ENCODE measurements at places on chromosomes 4 and X.
A peak's percentile ranks its signal among the peaks of the same experiment; 100 is the strongest.

DNA sequence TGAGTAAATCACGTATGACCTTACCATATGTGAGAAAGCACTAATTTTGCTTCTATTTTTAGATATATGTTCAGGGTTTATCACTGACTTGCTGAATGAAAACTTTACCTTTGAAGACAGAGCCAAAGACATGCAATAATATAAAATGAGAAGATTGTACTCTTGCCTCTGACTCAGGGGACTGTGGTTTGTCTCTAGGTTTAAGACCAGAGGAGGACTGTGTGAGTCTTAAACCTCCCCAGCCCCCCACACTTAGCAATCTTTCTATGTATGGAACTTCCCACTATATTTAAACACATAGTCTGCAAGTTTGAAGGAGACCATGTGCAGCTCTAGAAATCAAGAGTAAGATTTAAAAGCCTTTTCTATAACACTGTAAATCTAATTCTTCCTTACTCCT lies 368.7 kb upstream of the FAM241A start:
- no peak for DNase-seq

DNA sequence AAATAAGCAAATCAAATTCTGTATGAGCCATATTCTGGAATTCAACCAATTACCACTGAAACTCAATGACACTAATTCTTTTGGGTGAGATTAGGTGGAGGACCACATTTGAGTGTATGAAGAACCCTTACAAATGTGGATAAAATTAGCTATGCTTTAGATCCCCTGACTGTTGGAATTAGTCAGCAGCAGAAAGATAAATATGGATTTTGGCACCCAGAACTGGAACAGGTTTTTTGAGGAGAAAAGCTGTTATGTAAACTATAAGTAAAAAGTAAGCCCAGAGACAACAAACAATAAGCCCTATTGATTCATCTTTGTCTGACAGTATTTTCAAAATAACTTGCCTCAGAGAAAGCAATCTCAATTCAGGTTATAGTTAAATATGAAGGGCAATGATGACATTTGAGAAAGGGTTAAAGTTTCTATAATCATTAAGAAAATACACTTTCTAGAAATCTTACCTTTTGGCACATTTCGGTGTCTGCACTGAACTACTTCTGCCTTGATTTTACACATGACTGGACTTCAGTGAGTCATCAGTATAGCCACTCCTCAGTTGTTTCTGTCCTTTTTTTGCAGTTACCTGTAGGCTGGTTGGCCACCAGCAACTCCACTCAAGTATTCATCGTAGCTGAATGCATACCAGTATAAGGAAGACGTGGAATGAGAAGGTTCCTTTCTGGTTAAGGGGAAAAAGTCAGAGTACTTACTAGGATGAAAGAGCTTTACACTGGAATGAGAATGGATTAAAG lies 80.0 kb downstream of the KCTD8 start:
- no peak for DNase-seq

DNA sequence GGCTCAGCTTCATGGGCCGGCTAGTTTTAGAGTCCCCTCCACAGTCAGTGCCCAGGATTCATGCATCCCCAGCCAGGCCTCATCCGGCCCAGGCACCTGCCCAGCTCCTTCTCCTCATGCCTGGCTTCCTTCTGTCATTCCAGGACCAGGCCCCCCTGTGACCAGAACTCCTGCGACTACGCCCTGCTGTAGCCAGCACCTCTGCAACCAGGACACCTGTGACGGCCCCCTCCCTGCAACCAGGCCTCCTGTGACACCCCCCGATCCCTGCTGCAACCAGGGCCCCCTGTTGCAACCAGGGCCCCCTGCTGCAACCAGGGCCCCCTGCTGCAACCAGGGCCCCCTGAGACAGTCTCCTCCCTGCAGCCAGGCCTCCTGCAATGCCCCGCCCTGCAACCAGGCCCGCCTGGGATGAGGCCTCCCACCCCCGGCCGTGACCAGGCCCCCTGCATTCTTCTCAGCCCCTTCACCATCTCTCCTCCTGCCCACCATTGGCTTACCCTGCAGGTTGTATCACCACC lies 46.8 kb downstream of the HTRA3 start:
- DNase-seq = no peak

DNA sequence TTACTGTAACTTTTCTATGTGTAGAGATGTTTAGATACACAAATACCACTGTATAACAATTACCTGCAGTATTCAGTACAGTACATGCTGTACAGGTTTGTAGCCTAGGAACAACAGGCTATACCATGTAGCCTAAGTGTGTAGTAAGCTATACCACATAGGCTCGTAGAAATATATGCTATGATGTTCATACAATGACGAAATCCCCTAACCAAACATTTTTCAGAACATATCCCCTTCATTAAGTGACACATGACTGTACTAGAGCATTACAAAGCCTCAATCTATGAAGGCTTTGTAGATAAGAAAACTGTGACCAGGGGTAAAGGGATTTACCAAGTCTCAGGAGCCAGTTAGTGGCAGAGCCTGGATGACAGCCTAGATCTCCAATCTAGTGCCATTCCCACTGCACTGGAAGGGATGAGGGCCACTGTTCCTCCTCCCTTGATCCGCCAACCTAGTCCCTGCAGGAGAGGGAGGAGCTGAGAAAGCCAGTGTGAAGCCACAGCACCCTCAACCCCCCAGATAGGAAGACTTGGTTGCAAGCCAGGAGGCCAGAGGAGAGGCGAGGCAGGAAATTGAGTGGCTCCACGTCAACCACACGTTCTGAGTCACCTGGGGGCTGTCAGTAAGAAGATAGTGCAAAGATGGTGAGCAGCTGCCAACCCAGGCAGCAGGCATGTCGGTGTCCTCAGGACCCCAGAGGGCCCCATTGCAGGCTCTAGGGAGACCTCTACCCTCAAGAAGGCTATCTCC lies 227.7 kb downstream of the BCOR start:
- no peak for DNase-seq

- no peak for DNase-seq
These were observed 53.3 kb upstream of the LAS1L start for GRCh38 chrX:65587616-65588526.

DNA sequence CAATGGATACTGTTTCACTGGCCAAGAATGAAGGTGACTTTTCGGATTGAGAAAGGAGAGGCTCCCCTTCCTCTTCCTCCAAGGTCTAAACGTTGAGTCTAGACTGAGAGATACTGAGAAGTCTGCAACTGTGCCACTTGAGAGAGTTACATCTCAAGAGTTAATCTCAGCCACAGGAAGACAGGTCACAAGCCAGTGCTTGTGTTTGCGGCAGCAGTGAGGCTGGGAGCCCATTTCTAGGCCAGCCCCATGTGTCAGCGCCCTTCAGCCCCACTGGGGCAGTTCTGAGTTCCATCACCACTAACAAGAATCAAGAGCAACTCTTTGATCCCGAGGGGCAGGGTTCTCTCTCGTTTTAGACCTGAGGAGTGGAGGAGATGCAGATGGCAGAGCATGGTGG lies 7.3 kb upstream of the SEC24D start:
- no peak for DNase-seq

- no peak for DNase-seq
These were observed 14.1 kb downstream of the MFAP3L start for GRCh38 chr4:170011921-170012628.

DNA sequence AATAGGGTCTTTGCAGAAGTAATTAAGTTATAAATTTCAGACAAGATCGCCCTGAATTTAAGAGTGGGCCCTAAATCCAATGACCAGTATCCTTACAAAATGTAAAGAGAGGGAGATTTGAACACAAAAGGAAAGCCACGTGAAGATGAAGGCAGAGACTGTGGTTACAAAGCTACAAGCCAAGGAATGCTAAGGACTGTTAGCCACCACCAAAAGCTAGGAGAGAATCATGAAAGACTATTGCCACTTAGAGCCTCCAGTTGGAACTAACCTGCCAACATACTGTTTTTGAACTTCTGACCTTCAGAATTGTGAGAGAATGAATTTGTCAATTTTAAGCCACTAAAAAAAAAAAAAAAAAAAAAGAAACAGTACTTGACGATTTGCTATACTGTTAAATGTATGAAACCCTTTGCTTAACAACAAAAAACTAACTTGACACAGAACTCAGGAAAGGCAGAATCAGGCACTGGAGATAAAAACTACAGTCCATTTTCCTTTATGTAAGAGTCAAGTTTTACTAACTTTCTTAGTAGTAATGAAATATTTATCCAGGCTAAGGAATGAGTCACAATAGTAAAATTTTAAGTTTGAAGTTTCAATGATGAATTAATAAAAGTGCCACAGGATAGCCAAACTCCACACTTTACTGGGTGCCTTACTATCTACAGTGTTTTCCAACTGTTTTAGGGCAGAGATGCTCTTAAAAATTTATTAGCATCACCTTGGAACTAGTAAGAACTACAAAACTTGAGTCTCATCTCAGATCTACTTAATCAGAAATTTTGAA lies 25.1 kb downstream of the DHX15 start:
- no peak for DNase-seq

- DNase-seq = no peak
These were observed 400 bp upstream of the PAQR3 start for GRCh38 chr4:78939667-78940008.

- no peak for DNase-seq
These were observed 10.0 kb downstream of the SAT1 start for GRCh38 chrX:23792861-23793553.

DNA sequence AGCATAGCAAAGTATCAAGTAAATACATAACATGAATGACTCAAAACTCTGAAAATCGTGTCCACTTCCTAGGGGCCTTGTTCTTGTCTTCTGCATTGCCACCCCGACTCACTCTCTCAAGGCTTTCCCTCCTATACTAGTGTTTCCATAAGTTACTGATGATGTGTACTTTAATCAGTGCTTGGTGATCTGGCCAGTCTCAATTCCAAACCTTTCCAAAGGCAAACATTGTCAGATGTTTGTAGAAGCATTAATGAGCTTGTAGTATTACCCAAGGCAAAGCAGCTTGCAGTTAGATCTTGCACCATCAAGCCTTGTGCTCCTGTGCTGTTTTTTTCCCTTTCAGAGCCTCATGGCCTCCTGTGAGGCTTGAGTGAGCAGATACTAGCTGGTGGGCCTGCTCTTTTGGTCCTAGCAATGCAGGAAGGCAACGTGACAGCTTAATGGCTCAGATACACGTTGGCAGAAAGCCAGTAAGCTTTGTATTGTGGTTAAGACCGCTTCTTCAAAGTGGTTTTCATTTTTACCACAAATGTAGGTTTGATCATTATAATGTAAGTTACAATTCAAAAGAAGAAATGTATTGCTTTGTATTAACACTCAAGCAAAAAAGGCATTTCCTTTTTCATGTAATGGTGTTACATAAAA lies 51.8 kb downstream of the RBPJ start:
- peak; percentile 17 for DNase-seq

GRCh38 chr4:79467246-79467932 lies 59.4 kb upstream of the GK2 start:
- DNase-seq = no peak

DNA sequence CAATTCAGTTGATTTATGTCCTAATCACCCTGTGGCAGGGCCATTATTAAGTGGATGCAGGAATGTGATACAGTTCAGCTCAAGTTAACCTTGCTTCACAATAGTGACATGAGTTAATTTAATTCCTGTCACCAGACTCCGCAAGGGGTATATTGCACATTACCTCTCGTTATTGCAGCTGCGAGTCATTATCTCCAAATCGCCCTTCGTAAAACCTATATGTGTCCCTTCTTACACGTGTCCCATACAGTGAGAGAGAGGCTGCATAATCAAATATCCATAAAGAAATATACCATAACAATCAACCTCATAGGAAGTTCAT lies 369.9 kb upstream of the ANXA10 start:
- no peak for DNase-seq

DNA sequence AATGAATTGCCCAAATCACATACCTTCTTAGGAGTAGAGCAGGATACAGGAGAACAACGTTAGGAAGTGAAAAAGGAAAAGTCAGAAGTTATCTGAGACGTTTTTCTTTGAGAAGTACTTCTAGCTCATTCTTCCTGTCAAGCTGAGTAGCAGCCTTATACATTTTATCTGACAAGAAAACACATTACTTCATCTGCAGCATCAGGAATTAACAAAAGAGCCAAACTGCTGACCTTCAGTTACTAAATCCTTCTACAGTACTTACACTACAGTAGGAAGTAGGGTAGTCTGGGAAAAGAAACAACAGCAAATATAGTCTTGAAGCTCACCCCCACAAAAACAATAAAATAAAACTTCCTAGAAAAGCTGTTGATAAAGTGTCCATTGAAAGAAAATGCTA lies 57.0 kb downstream of the ATP11C start:
- DNase-seq = no peak

GRCh38 chr4:179836179-179837075 lies 2394.2 kb upstream of the AGA start:
- no peak for DNase-seq

DNA sequence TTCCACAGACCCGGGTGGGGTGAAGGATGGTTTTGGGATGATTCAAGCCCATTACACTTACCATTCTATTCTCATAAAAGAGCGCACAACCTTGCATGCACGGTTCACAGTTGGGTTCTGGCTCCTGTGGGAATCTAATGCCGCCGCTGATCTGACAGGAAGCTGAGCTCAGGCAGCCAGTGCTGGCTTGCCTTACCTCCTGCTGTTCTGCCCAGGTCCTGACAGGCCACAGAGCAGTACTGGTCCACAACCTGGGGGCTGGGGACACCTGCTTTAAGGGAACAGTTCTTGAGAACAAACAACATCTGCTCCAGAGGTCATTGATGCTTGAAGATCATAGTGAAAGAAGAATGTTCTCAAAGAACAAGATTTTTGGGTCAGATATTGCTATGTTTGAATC lies 8.0 kb upstream of the HS3ST1 start:
- DNase-seq = no peak

DNA sequence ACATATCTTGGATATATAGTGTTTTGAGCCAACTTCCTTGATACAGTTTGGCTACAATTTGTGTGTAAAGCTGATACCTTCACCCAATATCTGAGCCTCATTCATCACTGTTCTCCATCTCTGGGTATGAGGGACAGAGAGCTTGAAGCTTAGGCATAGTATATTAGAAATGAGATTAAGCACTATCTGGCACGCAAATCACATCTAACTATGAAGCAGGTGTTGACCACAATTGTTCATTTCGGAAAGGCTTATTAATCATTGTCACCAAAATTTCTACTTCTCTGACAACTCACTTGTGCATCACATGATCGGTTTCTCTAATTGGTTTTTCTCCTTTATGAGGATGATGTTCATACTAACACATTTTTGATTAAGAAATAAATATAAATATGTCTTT lies 2.1 kb upstream of the POF1B start:
- DNase-seq = no peak

DNA sequence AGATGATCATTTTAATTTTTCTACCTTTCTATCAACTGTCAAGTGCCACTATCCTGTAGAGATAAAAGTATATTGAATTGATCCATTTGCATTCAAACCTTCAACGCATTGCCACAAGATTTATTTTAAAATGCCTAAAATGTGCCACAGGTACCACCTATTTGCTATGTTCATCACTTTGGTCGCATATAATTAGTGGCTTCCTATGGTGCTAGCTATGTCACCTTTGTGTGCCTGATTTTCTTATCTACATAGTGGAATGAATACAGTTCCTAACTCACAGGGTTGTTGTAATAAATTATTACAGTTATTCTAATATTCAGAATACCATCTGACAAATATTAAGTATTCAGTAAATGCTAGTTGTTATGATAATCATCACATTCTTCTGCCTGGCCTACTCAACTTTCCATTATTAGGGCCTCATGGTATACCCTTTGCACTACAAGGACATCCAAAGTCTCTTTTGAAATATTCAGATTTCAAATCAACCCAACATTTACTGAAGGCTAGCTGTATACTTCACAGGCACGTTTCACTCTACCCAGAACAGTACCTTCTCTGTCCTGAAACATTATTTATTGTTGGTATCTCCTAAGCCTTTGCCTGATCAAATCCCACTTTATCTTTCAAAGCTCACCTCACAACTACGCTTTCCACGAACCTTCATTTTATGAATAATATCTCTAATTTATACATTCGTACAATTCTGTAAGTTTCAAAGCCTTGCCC lies 62.4 kb downstream of the ANXA10 start:
- DNase-seq = no peak
